ENCODE measurements at places on chromosomes 6 and 20.

- DNase-seq: no peak
These were observed 7.9 kb downstream of the AARS2 start for GRCh38 chr6:44305200-44305725.

- no peak for DNase-seq
These were observed 14.5 kb upstream of the B4GALT5 start for GRCh38 chr20:49727894-49728885.

- DNase-seq: no peak
These were observed 388.6 kb upstream of the SOX4 start for GRCh38 chr6:21204951-21205350.

- no peak for DNase-seq
These were observed 121.4 kb downstream of the REV3L start for GRCh38 chr6:111361648-111362047.

- DNase-seq: no peak
These were observed 18.7 kb upstream of the PRIM2 start for GRCh38 chr6:57298741-57299140.

GRCh38 chr20:29296256-29297230 lies 1960.9 kb upstream of the DEFB115 start:
- DNase-seq: no peak

DNA sequence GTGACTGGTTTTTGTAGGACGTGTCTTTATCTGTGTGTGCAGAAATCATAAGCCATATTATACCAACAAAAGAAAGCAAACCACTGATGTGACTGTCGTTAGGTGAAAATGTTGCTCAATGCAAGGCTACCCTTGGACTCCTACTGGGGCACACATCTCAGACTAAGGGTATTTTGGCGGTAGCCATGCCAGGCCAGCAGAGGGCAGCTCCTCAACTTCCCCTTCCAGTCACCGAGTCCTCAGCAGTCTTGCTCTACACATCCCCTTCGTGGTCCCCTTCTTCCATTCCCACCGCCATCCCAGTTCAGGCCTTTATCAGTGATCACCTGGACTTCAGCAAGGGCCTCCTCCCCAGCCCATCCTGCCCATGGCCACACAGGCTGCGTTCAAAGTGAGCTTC lies 113.7 kb upstream of the GGTLC1 start:
- DNase-seq: peak; percentile 18

- no peak for DNase-seq
These were observed 153.1 kb downstream of the EPHA7 start for GRCh38 chr6:93266116-93266817.

DNA sequence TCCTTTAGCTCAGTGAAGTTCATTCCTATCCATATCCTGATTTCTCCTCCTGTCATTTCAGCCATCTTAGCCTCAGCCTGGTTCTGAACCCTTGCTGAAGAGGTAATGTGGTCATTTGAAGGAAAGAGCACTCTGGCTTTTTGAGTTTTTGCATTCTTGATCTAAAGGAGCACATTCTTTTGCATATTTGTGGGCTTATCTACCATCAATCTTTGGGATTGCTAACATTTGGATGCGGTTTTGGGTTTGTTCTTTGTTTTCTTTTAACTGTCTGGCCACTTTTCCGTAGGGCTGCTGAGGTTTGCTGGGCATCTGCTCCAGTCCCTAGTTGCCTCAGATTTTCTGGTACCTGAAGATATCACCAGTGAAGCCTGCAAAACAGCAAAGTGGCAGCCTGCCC lies 238.3 kb downstream of the EPM2A start:
- DNase-seq: no peak

DNA sequence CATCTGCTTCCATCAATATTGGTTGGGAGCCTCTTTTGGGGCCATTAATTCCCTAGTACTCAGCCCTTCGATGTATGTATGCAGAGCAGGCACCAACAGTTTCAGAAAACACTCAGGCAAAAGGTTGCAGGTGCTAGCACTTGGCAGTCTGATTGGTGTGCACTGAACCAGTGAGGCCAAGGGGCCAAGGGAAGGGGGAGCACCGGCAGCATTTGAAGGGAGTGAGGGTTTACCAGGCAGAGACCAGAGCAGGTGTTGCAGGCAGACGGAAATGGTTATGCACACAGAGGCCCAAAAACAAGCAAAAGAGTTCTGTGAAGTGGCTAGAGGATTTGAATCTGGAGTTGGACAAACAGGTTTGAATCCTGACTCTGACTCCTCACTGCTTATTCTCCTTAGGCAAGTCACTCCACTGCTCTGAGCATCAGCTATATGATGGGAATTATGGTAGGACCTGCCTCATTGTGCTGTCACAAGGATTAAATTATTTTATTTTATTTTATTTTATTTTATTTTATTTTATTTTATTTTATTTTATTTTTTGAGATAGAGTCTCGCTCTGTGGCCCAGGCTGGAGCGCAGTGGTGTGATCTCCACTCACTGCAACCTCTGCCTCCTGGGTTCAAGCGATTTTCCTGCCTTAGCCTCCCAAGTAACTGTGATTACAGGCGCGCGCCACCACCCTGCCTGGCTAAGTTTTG lies 58.1 kb upstream of the SHLD1 start:
- peak; percentile 59 for DNase-seq

All from CD4-positive, alpha-beta T cell treated with Interleukin-1 beta for 1 hour (primary cell).